MG63 (cell line): ENCODE measurements at places on chromosomes 2 and 18. TPM values are rescaled to one million over a fixed set of nuclear protein-coding genes. Genes with fewer than 3 reads are reported as not detected.
A peak's percentile ranks its signal among the peaks of the same experiment; 100 is the strongest.

INO80B gene
- 14.0 and 60.4 TPM in 2 replicates for total RNA-seq

- DNase-seq, result no peak
Measured at GRCh38 chr2:217940261-217941220, 62.3 kb downstream of the TNS1 start.

DLX2 gene
- not detected in 2 replicates for total RNA-seq

PROKR1 gene
- total RNA-seq, result not detected in 2 replicates

DNA sequence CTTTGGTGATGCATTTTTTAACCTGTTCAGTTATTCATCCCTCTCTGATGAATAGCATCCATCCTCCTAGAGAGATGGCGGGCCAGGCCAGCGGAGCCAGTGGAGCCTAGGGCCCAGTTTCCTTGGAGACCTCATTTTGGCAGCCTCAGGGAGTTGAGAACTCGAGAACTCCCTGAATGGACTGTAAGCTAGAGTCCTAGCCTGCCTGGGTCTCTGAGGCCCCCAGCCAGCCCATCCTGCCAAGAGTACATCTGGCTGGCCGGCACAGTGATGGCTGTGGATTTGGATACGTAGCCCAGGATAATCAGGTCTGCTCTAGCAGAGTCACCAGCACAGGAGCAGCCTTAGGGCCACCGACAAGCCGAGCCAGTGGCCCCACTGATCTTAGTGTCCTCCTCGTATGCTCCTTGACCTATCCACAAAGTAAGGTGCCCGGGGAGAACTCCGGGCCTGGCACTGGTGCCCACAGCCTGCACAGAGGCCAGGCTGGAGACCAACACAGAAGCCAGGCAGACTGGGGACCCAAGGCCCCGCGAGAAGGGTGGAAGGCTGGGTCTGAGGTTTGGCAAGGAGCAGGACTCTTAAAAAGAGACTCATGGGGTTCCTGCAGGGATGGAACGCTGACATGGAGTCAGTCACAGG is 110.5 kb upstream of the MCFD2 start:
- no peak for DNase-seq

GRCh38 chr2:149648282-149649030 is 60.9 kb upstream of the MMADHC start:
- DNase-seq, result peak; percentile 75

DNA sequence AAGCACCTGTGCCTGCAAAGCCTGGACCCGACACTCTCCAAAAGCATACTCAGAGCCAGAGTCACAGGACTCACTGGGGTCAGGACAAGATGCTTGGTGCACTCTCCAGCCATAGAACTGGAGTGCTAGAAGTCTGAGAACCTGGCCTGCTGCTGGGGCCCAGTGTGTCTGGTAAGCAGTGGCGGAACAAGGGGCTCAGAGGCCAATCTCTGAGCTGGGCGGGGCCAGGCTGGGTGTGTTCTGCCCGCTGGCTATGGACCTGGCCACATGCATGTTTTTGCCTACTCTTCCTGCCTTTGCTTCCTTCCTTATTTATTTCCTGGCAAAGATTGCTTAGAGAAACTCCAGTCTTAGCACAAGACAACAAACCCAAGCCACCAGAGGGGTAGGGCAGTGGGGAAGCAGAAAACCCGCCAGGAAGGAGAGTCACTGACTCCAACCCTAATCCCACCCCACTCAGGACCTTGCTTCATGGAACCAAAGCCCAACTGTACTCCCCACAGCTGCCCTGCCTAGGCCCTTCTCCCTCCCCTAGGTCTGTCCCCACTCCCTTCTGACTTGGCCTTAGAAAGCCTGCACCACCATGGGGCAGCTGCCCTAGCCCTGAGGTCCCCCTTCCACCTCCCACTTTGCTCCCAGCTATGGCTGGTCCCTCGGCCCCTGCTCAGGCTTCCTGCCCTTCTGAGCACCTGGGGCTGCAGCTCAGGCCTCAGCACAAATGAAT is 315.5 kb downstream of the CELF4 start:
- no peak for DNase-seq

DNA sequence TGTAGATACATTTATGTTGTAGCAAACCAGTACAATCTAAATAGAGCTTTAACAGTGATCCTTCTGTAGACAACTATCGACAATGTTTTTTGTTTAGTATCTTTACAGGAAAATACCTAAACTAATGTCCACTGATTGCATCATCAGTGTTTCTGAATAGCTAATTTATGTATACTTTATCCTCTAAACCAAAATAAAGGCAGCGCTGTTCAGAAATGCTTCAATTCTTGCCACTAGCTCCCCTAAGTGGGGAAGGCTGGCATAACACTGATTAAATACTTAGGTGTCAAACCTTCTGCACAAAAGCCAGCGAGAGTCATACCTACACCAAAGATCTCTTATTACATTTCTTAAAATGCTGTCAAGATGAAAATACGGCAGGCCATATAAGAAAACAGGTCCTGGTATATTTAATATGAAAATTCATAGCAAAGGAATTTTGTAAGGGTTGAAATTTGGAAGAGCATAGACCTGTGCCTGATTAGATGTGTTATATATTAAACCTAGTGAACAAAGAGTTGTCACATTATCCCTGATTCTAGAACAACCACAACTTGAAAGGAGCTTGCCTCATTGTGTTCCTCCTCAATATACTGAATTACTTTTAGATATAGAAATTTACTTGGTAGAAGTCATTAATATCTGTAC is 1693.4 kb upstream of the SLC39A10 start:
- DNase-seq, result no peak

DSG2 gene
- total RNA-seq, result 8.8 and 12.7 TPM in 2 replicates

DNA sequence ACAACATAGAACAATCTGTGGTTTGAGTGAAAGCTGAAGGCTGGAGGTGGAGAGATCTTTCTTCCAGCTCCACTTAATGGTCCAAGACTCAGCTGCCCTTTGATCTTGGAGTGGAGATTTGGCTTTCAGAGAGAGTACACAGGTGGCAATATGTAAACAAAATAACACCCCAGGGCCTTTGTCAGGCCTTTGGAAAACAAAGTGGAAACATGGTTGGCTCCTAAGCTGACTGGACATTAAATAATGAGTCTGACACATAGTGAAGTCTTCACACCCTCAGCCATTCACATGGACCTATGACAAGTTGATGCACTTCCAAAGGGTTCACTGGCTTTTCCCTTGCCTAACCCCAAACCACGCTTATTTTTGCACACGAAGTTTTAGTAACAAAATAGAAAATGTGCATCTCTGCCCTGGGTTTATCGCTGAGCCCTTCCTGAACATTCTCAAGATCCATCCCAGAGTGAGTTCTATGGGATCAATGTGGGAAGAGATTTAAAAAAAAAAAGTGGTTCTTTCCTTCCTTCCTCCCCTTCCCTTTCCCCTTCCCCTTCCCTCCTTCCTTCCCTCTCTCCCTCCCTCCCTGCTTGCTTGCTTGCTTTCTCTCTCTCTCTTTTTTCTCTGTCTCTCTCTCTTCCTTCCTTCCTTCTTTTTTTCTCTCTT is 201.3 kb upstream of the NT5C1B start:
- DNase-seq, result no peak

GRCh38 chr2:86055314-86055713 is 50.4 kb downstream of the POLR1A start:
- DNase-seq, result no peak

DNA sequence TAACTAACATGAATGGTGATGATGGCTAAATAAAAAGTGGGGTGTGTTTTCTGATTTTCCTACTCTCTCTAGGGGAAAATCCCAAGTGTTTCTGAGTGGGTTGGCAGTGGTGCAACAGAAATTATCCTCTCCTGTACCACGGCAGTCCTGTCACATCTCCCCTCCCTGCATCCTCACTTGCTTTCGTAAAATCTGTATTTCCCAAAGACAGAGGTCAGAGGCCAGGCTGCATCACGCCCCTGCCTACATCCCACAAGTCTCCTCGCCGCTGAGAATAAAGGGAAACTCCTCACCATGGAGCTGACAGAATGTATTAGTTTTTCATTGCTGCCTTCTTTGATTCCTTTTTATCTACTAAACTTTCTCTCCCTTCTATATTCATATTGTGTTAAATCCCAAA is 13.1 kb downstream of the FBLN7 start:
- no peak for DNase-seq

DNA sequence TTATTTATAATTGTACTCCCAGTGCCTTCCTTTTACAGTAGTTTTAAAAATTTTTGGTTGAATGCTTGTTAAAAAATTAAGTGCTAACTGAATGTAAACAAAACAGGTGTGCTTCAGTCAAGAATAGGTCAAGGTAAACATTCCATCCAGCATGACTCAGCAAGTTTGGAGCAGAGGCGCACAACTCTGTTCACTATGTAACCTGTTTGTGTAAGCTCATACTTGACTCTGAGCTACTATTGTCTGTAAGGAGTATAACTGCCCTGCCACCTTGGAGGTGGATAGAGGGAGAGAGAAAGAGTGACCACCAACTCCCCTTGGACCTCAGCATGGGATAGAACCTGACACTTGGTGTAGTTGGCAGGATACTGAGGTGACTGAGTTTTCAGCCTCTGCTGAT is 207.4 kb upstream of the SYT4 start:
- no peak for DNase-seq

DNA sequence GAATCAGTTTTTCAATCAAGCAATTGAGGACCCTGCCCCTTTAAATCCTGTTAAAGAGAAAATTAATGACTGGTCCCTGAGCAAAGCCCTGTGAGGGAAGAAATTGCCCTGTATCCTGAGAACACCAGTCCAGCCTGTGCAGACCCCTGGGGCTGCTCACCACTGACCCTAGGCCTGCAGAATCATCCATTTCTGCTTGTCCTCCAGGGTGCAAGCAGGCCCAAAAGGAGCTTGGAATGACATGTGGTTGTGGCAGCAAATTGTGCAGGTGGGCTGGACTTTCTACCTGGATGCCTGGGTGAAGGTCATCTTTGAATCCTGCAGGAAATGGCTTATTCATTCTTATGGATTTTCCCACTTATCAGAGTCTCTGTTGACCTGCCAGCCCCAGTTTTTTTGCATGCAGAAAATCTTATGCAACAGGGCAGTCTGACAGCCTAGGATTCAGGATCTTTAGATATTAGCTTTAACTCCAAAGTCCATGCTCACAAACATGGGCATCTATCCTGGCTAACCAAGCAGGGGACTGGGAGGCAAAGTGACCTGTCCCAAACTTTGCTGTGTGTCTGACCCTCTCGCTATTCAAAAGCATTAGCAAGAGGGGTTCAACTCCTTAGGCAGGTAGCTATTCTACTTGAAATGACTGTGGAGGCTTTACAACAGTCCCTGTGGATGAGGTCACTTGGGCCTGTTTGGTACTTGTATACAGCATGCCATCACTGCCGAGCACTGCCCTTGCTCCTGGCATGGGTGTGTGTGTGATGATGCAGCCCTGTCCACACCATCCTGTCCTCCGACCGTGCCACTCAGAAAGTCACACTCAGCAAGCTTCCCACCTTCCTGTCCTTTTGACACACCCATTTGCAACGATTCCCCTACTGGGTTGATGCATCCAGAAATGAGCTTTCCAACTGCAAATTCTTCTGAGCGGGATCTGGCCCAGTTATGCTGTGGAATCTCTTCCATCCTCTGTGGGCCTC is 85.3 kb downstream of the CAPN13 start:
- DNase-seq, result no peak
